Activated naive CD8-positive, alpha-beta T cell treated with anti-CD3 and anti-CD28 coated beads, Interleukin-2, amount 10 ng/mL, durations not matched to agents 7 days and 5 days (primary cell): ENCODE measurements at places on chromosomes 5 and 9.

- no peak for DNase-seq
Observed at GRCh38 chr5:85952680-85953079, 665.1 kb upstream of the COX7C start.

DNA sequence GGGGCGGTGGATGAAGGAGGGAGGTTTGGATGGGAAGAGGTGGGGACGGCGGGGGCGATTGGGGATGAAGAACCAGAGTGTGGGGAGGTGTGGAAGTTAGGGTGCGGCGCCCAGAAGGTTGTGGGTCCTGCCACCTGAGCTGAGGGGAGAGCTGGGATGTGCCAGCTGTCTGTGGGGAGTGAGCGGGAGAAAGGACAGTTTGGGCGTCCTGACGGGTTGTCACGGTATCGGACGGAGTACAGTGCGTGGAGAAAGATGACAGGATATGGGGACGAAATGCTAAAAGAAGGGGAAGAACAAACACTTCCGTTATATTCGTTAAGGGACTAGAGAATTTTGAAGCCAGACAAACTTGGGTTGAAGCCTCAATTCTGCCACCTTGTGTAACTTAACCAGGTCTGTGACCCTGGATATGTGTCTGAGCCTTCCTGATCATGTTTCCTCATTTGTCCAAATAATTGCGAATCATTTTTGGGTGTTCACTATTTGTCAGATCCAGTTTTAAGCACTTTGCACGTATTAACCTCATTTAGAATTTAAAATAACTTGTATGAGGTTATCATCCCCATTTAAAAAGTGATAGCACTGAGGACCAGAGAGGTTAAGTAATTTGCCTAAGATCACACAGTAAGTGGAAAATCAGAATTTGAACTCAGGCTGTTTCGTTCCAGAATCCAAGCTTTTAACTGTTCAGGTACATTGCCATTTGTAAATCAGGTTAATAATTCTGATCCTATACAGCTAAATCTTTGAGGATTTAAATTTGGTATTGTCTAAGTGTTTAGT is 689 bp downstream of the CNTRL start:
- DNase-seq: no peak

GRCh38 chr5:82426464-82427154 is 148.5 kb upstream of the RPS23 start:
- no peak for DNase-seq

DNA sequence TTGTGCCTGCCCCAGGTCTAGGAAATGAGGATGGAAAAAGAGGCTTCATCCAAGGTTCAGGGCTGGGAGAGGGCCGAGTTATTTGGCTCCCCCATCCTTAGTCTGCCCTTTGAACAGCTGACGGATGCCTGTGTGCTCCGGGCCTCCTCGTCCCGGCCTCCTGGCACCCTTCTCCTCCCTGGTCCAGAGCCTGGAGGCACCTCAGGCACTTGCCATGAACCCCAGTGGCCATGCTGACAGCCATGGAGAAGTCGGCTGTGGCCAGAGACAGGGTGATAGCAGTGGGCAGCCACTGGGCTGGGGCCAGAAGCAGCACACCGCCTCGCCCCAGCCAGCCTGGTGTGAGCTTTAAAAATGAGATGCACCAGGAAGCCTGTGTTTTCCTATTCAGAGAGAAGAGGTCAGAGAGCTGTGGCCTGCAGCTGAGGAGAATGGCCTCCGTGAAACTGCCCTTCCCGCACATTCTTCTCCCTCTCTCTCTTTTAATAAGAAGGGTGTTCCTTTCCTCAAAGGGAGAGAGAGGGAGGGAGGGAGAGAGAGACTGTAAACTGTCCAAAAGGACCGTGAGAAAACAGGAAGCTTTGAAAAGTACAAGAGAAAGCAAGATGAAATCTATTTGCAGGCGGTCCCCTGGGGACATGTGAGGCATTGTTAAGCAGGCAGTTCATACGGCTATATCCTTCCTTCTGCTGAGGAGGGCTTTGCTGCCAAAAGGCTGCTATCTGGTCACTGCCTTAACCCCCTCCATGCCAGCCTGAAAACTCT is 55.3 kb downstream of the ZNF366 start:
- DNase-seq: no peak

DNA sequence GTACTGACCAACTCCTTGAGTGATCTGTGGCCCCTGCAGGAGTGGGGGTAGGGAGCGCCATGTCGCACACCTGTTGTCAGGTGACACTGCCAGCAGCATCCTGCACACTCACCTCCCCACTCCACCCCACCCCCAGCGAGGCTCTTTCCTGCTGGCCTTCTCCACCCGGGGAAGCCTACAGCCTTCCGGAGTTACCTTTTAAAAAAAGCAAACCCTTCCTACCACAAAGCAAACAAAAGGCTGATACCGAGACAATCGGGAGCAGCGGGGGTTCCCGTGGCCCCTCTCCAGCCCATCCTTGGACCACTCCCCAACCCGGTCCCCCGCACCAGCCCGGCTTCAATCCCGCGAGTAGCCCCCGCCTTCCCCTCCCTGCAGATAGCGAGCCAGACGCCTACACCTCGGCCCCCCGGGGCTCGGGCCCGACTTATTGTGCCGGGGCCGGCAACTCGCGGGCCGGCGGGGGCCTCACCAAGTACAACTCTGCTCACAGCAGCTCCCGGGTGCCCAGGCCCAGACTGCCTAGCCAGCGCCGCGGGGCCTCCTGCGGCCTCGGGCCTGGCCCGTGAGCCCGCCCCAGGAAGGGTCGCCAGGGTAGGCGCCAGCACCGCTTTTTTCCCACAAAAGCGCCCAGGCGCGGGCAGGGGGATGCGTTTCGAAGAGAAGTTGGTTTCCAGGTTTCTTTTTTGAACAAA is 724 bp downstream of the MACROH2A1 start:
- peak; percentile 68 for DNase-seq

DNA sequence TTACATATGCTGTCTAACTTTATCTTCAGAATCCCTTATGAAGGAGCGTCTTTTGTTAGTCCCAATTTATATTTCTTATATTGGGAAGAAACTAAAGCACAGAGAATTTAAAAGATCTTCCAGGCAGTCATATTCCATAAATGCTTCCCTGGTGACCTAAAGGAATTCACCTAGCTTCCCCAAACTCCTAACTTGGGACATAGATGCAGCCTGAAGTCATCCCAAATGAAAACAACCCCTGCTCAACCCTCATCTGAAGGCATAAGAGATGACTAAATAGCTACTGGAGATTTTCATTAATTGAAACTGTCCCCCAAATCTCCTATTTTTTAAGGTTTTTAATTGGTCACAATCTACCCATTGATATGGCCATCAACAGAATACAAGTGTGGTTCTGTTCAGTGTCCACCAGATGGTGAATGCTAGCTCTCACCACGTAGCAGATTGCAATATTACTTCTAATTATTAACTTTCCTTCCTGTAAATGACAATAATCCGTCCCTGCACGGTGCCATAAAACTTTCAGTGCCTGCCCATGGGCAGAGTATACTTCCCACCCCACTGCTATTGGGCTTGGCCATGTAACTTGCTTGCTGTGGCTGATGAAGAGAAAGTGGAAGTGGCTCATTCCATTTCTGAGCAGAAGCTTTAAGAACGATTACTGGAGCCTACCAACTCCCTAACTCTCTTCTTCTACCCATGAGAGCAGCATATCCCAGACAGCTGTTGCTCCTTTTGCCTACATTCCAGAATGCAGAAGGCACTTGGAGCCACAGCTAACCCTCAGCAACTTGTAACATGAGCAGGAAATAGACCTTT is 18.7 kb downstream of the PRUNE2 start:
- DNase-seq: no peak

- no peak for DNase-seq
Observed at GRCh38 chr9:109689701-109690100, 90.3 kb upstream of the PALM2AKAP2 start.

- DNase-seq: no peak
Observed at GRCh38 chr5:44538797-44539601, 149.8 kb upstream of the FGF10 start.

- DNase-seq: no peak
Observed at GRCh38 chr5:166710271-166710670, 1581.2 kb upstream of the WWC1 start.

DNA sequence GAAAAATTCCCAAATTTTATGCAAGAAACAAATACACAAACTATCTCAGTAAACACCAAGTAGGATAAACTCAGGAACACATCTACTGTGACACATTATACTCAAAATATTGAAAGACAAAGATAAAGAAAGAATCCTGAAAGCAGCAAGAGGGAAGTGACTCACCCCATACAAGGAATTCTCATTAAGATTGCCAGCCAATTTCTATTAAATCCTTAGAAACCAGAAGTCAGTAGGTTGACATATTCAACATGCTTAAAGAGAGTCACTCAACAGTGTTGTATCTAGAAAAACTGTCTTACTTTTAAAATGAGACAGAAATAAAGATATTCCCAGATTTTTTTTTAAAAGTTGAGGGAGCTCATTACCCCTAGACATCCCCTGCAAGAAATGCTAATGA is 15.5 kb downstream of the SPATA31E1 start:
- no peak for DNase-seq

- no peak for DNase-seq
Observed at GRCh38 chr9:89492586-89492985, 5.3 kb downstream of the SEMA4D start.

- DNase-seq: no peak
Observed at GRCh38 chr9:35397216-35397698, 92.7 kb upstream of the RUSC2 start.

- no peak for DNase-seq
Observed at GRCh38 chr5:59661954-59662615, 231.4 kb downstream of the PDE4D start.

- DNase-seq: no peak
Observed at GRCh38 chr5:107636555-107636954, 34.2 kb downstream of the EFNA5 start.

- no peak for DNase-seq
Observed at GRCh38 chr9:38287420-38287985, 105.0 kb upstream of the ALDH1B1 start.

- no peak for DNase-seq
Observed at GRCh38 chr9:3256571-3257330, 269.1 kb downstream of the RFX3 start.

DNA sequence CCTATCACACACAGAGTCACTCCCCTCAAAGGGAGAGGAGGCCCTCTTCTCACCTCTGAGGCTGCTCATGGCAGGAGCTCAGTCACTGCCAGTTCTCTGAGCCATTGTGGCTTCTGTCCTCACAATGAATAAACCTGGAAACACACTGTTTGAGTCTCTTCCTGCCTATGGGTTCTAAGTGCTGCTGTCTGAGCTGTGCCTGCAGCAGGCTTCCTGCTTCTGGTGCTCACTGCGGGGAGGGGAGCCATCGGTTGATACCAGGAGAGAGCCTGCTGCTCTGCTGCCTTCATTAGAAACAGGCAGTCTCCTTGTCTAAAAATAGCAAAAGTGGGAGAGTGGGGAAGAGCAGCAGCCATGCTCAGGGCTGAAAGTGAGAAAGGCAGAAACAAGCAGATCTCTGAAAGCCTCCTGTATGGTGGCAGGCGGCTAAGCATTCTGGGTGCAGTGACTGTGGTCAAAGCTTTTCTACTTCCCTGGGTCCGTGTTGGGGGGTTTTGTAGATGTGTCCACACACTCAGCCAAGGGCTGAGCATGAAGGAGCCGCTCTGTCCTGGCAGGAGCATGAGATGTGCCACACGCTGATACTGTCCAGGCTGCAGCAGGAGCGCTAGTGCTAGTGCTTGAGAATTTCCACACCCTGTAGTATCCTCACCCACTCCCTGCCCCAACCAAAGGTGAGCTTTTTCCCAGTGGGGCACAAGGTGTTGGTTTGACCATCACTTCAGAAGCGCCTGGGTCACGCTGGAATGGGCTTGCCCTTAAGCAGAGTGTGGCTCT is 34.2 kb downstream of the PRKACG start:
- DNase-seq: peak; percentile 38

DNA sequence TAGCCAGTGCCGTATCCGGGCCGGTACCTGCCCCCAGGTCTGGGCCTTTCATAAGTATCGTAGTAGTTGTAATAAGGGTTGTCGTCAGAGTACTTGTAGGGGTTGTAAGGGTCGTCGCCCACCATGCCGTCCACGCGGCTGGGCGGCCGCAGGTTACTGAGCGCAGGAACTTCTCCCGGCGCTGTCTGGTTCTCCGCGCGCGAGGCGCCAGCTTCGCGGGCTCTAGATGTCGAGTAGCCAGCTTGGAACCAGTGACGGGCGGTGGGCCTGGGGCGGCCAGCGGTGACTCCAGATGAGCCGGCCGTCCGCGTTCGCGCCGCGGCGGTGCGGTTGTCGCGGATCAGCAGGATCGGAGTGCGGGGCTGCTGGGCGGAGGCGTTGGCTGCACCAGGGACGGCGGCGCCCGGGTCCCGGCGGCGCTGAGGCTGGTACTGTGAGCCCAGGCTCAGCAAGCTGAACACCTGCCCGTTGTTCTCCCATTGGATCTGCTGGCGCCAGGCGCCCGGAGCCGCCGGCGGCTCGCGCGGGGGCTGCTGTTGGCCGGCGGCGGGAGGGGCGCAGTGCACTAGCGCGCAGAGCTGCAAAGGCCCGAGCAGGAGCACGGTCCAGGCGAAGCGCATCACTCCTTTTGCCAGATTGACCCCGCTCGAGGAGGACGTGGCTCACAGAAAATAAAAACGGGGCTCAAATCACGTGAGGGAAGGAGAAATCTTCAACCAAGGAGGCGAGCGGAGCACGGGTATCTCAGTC is 518 bp downstream of the LOX start:
- peak; percentile 46 for DNase-seq

DNA sequence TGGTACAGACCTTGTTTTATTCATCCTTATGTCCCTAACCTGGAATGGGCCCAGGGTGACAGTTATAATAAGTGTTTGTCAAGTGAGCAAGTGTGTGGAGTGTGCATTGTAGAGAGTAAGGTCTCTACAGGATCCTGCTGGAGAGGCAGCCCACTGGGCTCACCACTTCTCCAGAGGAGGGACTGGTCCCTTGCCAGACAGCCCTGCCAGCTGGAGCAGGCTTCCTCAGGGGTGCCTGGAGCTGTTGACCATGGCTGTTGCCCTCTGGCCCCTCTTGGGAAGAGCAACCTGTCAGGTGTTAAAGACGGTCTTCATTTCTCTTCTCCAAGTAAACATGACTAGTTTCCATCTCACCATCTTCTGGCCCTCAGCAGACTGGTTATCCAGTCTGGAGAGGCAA is 20.0 kb downstream of the IRF1 start:
- DNase-seq: peak; percentile 21

DNA sequence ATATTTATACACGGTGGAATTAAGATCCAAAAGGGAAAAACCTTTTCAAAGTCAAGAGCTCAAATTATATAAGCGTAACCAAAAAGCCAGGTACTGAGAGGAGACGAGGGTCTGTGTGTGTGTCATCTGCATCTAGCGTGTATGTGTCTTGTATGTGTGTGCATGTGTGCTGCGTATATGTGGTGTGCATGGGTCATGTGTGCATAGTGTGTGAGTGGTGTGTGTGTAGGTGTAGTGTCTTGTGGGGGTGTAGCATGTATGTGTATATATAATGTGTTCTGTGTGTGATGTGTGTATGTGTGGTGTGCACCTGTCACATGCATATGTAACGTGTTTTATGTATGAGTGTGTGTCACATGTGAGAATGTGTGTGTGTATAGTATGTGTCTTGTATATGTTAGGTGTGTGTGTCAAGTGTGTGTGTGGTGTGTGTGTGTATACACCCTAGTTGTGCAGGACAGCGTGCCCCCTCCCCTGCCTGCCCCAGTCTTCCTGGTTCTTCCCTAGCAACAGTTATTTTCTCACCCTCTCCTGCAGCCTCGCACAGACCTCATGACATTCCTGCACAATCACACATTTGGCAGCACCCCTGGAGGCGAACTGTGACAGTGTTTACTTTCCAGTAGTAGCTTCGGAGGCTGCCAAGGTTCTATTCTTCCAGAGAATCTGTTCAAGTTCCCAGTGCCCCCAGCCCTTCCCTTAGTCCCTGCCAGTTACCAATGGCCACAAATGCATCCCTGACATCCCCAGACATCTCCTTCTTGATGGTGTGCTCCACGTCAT is 27.1 kb upstream of the TNIP1 start:
- no peak for DNase-seq
